GM06990 (cell line): ENCODE measurements at places on chromosomes 7 and 10.

DNA sequence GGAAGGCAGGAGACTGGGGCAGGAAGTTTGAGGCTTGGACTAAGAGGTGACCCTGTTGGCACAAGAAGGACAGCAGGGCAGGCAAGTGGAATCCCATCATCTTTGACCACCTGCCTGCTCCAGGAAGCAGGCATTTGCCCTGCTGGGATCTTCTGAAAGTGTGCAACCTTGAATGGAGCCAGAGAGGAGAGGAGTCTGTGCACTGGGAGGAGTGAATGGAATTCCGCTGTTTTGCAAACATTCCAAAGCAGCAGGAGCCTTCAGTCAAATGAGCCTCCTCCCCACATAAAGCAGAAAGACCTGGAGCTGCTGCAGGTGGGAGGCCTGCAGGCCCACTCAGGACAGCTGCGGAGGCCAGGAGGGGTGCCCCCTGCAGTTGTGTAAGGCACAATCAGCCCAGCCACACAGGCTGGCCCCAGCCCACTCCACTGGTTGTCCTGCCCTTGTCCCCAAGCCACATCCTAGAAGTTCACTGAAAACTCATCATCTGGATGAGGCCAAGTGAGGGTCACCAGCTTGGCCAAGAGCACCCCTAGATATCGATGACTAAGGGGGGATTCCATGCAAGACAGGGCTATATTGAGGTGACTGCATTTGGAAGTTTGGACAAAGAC lies 249.5 kb downstream of the RPS24 start:
- no peak for DNase-seq

DNA sequence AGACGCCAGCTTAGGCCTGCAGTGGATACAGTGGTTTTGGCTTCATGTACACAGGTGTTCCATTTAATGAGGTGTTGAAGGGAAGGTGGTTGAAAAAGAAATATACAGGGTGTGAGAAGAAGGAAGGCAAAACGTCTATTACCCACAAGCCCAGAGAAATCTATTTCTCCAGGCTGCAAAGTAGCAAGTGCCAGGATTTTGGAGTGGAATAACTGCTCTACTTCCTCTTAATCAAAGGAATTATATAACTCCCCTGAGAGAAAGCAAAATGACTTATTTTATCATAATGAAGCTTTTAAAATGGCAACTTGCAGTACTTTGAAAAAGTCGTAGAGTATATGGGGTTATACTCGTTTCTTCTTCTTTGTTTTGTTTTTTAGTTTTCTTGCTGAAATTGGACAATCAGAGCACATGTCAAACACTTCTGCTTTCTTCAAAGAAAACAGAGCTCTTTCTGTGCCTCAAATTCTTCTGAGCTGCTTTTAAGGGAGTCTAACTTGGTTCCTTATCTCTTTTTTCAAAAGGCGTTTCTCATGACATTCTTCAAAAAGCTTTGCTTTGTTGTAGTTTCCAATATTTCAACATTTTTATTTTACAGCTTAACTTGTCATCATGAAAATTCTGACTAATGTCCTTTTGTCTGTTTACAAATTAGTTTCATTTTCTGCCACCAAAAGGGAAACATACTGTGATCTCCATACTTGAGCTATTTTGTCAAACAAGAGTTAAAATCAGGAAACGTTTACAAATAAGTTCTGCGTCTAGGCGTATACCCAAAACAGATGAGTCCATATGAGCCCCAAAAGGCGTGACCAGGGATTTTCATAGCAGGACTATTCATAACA lies 289.7 kb downstream of the FRMD4A start:
- DNase-seq: peak; percentile 34

- DNase-seq: no peak
These were observed 134.6 kb downstream of the LRRC4 start for GRCh38 chr7:127896659-127897058.

GRCh38 chr10:13536674-13537366 lies 8.0 kb upstream of the BEND7 start:
- DNase-seq: peak; percentile 14

GRCh38 chr7:13181216-13181615 lies 493.8 kb downstream of the ARL4A start:
- no peak for DNase-seq

DNA sequence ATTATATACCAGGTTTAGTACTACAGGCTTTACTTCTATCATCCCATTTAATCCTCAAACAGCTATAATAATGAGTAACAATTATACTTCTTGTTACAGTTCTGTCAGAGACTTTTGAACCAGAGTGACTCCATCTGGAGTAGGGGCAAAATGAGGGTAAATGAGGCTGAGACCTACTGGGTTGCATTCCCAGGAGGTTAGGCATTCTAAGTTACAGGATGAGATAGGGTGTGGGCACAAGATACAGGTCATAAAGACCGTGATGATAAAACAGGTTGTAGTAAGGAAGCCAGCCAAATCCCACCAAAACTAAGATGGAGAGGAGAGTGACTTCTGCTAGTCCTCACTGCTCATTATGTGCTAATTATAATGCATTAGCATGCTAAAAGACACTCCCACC lies 3.9 kb downstream of the YME1L1 start:
- no peak for DNase-seq

DNA sequence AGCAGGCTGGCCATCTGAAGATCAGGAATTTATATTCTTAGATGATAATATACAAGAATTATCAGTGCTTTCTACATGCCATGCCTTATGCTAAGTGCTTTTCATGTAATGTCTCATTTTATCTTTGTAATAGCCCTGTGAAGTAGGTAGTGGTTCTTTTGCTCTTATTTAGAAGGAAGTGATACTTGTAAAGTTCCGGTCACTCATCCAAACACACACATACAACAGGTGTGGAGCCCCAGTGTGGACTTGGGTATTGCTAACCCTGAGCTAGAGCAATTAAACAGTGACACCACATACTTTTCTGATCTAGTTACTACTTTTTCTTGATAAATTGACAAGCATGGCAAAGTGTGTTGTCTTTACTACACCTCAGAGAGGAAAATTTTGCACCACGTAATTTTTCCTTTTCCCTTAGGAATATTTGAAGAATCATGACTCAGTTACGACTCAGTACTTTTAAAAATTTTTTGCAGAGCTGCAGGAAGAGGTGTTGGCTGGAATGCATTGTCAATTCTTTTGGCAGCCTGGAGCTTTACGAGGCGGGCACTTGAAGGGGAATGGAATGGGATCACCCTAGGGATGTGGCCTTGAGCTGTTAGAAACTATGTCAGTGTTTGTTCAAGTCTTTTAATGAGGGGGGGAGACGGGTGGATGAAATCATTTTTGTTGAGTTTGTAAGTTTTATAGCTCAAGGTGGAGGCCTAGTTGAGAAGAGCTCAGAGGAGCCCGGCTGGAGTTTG lies 212.5 kb upstream of the CELF2 start:
- no peak for DNase-seq
